ENCODE measurements at places on chromosomes 7 and 10.

DNA sequence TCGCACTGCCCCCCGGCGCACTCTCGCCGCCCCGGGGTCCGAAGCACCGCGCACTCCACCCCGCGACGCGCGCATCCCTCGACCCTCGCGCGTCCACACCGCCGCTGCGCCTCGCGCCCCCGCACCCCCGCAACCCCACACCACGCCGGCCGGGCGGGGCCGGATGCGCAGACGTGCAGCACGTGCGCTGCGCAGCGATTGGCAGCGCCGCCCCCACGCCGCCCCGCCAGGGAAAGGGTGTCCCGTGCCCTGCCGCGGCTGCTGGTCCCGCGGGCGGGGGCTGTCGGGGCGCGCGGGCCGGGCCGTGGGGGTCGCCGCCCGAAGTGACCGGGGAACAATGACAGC lies 53.7 kb upstream of the KDM7A start:
- DNase-seq = no peak

- no peak for DNase-seq
Observed at GRCh38 chr7:83524277-83525075, 124.5 kb downstream of the SEMA3E start.

DNA sequence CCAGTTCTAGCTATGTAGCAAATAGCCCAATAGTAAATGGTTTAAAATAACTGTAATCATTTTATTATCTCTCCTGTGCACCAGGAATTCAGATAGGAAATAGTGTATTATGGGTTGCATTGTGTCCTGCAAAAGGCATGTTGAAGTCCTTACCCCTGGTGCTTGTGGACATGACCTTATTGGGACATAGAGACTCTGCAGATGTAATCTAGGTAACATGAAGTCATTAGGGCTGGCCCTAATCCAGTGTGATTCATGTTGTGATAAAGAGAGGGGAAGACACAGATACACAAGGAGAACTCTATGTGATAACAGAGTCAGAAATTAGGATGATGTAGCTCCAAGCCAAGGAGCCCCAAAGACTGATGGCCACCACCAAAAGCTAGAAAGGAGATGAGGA lies 462.8 kb downstream of the GALNT17 start:
- no peak for DNase-seq

DNA sequence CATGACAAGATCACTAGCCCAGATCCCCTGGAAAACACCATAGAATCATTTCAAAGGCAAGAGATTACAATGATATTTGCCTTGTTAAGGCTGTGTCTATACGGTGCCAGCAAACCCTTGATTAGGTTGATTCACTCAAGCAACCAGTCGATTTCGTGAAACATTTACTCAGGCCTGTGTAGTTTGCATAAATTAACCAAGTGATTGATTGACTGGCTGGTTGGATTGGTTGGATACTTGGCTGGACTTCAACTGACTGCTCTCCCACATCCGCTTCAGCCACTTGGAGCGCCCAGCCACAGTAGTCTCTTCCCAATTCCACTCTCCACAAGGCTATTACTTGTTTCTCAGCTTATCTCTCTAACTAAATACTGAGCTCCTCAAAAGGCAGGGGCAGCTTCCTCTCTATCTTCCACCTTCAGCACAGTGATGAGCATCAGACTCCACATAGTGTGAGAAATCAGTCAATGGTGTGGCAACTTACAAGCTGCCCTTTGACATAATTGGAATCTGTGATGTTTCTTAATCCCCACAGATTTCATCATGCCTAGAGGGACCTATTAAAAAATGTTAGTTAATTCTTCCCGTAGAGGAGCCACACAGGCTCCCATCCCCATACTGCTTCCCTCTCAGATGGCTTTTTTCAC lies 217.4 kb downstream of the GRM8 start:
- no peak for DNase-seq

DNA sequence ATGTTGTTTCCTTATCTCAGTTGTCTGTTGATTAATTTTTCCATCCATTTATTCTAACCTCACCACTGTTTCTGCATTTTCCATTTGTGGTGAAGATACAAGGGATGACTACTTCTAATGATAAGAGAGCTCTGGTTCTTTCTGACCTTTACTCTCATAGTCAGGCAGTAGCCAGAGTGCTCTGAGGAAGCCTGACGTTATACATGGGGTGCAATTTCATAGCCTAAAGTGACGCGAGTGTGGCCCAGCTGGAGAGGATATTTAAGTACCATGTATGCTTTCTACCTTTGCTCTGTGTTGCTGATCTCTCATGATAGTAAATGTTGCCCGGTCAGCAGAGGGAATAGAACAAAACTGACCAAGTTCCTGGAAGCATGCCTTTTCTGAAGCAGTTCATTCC lies 33.9 kb upstream of the CYCS start:
- DNase-seq = no peak

- no peak for DNase-seq
Observed at GRCh38 chr10:111758593-111758992, 425.0 kb downstream of the GPAM start.

DNA sequence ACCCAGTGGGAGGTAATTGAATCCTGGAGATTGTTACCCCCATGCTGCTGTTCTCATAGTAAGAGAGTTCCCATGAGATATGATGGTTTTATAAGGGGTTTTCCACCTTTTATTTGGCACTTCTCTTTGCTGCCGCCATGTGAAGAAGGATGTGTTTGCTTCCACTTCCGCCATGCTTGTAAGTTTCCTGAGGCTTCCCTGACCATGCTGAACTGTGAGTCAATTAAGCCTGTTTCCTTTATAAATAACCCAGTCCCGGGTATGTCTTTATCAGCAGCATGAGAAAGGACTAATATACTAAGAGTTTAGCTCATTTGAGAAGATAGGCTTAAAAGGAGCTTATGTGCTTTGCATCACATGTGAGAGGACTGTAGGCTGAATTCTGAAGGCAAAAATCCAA lies 29.3 kb downstream of the TMEM248 start:
- no peak for DNase-seq

DNA sequence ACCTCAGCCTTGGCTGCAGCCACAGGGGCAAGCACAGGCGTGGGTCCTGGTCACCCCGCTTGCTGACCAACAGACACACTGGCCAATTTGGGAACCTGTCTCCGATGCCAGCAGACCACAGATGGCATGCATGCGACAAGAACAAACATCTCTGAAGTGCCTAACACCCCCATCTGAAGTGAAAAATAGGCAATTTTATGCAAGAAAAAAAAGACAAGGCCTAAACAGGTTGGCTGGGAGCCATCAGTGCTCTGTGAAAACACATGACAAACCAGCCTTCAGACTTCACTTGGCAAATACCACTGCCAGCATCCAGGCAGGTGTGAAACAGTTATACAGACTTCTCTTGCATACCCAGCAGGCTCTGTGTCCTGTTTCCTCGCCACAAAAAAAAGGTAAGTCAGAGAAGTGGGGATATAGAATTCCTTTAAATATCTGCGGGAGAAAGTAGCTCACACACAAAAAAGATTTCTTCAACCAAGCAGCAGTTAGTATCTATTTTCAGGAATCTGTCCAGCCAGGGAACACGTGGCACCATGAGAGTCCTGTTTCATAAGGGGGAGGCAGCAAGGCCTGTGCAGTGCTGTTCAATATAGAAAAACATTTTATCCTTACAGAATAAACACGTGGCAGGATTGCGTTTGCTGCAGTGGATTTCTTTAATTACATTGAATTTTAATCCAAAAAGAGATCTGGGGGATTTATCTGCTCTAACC lies 293.4 kb upstream of the MKLN1 start:
- no peak for DNase-seq

DNA sequence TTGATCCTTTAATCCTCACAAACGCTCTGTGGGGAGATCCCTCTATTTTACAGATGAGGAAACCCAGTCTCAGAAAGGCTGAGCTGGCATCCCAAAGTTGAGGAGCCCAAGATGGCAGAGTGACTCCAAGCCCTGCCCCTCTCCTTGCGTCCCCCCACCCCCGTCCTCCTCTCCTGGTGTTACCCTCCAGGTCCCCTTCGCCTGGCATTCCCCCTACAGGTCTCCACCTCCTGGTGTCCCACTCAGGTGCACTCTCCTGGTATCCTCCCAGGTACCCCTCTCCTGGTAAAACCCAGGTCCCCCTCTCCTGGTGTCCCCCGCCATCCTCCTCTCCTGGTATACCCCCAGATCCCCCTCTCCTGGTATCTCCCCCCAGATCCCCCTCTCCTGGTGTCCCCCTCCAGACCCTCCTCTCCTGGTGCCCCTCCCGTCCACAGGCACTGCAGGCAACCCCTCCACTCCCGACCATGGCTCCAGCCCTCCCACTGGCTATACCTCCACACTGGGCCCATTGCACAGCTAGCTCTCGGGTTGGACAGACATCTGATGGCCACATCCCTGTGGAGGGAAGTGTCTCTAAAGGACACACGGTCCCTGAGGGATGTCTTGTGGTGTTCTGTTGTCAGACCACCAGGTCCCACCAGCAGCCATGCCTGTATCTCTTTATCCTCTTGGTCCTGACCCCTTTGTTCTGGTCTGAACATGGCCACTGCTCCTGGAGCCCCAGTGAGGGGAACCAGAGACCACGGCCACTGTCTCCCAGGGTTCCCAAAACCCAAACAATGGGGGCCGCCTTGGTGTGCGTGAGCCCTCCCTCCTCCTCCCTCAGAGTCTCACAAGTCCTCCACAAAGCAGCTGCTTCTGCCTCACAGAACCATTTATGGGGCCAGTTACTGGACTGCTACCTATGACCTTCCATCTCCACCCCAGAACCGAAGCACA lies 37.2 kb downstream of the CALML3 start:
- DNase-seq = no peak

GRCh38 chr10:48557511-48558123 lies 47.3 kb downstream of the ARHGAP22 start:
- no peak for DNase-seq

- no peak for DNase-seq
Observed at GRCh38 chr10:25226775-25227682, 52.2 kb downstream of the GPR158 start.

DNA sequence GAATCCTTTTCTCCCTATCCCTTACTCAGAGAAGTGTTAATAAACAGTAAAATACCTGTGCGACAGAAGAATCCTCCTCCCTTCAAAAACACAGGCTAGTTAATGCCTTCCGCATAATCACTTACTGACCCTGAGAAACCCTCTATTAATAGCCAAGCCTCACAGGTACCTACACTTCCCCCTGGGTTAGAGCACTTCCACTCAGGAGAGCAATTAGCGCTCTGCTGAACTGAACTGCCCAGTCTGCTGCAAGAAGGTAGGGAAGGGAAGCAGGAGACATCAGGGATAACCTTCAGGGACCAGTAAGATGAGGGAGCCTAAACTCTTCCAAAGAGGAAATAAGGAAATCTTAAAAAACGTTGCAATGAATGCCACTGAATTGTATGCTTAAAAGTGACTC lies 39.6 kb downstream of the KIAA1549 start:
- DNase-seq = no peak

- DNase-seq = no peak
Observed at GRCh38 chr10:123669886-123670285, 3.7 kb downstream of the GPR26 start.

- DNase-seq = no peak
Observed at GRCh38 chr7:98222533-98223195, 11.4 kb downstream of the BHLHA15 start.

GRCh38 chr10:70319183-70319582 lies 35.4 kb upstream of the NPFFR1 start:
- no peak for DNase-seq

- DNase-seq = no peak
Observed at GRCh38 chr10:22219308-22219707, 1.5 kb upstream of the EBLN1 start.

DNA sequence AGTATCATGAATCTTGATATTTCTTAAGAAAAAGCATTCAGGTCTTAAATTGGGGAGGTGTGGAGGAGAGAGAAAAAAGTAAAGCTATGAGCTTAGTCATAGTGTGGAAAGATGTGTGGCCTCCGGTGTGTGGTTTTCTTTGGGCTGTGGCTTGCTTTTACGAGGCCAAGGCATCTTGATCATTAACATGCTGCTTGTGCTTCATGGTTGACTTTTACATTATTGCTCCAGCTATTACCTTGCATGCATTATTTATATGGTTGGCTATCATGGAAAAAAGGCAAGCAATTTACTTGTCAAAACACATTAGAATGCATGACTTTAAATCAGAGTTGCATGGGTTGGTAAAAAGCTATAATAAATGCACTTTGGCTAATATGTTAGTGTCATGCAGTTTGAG lies 300.7 kb upstream of the ADARB2 start:
- no peak for DNase-seq

DNA sequence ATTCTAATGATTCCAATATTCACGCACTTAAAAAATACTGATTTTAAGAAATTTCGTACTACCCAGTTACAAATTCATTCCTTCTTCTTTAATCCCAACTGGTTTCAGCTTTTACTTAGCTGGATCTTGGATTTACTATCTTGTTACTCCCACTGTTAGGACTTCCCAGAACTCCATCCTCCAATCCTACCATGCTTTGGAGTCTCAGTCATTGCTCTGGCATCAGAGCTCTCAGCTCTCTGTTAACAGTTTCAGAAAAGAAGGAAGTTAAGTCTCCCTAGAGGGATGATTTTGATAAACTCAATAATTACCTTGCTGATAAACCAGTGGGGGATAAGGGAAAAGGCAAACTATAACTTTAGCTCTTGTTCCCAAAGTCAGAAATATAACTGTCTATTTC lies 9.5 kb downstream of the PPA1 start:
- DNase-seq = no peak

- DNase-seq = peak; percentile 64
Observed at GRCh38 chr7:5532536-5533335, 109.1 kb upstream of the TNRC18 start.

- no peak for DNase-seq
Observed at GRCh38 chr7:27250557-27251070, 8.0 kb downstream of the EVX1 start.

DNA sequence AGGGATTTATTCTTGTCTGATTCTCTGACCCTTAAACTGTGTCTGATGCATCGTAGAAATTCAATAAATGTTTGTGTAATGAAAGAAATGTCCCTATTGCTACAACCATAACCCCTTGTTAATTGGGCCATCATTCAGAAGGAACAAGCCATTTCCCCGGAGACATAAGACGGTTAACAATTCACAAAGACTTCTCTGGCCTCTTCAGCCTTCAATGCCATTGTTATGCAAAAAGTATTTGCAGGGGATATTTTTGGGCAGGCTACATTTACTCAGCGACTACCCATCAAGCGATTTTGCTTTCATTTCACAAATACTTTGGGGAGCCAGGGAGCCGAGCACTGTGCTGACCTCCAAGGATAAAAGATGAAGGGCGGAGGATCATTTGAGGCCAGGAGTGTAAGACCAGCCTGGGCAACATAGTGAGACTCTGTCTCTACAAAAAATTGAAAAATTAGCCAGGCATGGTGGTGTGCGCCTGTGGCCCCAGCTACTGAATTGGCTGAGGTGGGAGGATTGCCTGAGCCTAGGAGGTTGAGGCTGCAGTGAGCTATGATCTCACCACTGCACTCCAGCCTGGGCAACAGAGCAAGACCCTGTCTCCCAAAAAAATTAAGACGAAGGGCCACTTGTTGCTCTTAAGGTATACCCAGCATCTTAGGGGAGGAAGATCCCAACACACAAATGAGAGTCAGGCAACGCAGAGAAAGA lies 20.0 kb upstream of the SDK1 start:
- no peak for DNase-seq

DNA sequence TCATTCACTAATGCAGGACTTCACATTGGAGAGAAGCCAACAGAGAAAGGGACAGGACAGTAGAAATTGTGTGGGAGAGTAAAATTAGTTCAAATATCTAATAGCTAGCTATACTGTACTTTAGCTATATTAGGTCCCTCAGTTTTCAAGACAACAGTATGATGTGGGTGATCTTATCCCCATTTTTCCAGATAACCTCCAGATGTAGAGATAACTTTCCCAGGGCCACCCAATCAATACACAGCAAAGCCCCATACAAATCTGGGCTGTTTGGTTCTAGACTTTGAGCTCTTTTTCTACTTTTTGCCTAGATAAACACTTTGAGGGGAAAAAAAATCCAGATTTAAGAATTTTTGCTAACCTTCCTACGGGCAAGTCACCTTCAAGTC lies 482 bp upstream of the CLDN12 start:
- no peak for DNase-seq

Data from inflammatory macrophage (primary cell).